Brain pericyte (primary cell): ENCODE measurements at places on chromosomes 6 and 20.

DNA sequence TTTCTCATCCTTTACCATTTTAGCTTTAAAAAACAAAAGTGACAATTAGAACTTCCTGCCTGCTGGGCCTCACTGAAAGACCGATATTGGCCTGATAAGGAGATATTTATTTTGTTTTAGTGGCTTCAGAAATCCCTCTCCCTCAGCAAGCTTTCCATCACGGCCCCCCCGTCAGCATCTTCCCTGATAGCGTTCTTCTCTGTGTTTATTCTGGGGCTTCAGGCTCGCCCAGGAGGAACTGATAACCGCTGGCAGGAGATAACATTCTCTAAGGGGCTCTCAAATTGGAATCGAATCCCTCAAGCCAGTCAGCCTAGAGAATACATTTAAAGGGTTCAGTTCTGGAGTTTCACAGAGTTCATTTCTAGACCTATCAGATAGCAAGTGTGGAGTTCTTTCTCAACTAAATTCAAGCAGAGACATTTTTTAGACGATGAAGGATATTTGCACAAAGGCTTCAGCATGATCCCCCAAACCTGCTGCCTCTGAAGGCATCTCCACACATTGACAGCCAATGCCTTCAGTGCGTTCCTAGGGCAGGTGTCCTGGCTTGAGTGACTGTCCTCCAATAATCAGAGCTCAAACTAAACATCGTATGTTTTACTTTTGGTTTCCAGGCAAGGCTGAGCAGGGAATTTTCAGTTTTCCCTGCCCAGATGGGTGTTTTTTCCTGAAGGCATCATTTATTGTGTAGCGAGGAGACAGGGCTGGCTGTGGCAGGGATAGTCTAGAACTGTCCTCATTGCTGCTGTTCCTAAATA lies 17.0 kb downstream of the PRDM1 start:
- no peak for DNase-seq

GRCh38 chr6:27809939-27810767 lies 102.0 kb downstream of the OR2B2 start:
- peak; percentile 90 for DNase-seq

GRCh38 chr20:51678026-51678697 lies 90.0 kb downstream of the ATP9A start:
- no peak for DNase-seq

DNA sequence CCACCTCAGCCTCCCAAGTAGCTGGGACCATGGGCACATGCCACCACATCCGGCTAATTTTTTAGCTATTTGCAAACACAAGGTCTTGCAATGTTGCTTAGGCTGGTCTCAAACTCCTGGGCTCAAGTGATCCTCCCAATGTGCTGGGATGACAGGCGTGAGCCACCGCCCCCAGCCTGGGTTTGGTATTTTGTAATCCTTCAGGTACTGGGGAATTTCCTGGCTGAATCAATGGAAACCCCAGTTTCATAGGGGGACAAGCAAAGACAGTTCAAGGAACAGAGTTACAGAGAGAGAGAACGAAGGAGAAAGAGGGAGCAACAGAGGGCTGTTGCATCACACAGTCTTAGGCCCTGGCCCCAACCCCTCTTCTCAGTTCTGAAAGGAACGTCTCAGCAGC lies 35.7 kb downstream of the RAB44 start:
- no peak for DNase-seq

DNA sequence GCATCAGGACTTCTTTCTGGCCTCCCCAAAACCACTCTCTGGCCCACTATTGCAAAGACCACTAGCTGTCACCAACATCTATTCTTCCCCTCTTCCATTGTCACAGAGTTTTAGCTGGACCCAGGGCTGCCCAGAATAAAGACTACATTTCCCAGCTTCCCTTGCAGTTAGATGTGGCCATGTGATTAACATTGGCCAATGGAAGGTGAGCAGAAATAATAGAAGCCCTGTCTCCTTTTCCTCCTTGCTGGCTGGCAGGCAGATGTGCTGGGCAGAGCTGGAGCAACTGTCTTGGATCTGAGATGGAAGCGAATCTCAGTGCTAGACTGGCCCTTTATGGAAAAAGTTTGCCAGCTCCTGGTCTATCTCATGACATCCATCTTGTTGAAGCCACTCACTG lies 97.0 kb downstream of the KCNB1 start:
- no peak for DNase-seq

- DNase-seq = no peak
Observed at GRCh38 chr6:51025082-51025777, 206.6 kb downstream of the TFAP2B start.

DNA sequence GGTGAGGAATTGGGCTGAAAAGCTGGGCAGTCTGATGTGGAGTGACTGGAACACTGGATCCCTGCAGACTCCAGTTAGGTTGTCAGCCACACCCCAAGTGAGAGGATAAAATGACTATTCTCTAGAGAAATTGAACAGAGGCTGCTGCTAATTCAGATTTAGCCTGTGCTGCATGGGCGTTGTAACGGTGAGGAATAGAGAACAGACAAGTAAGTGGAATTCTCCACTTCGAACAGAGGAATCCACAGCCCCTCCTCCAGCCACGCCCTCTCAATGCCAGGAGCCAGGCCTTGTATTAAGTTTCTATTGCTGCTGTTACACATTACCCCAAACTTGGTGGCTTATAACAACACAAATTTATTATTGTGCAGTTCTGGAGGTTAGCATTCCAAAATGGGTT lies 109.3 kb downstream of the CFAP61 start:
- no peak for DNase-seq

GRCh38 chr6:87921034-87921433 lies 126.6 kb upstream of the SPACA1 start:
- DNase-seq = no peak
